ENCODE measurements at places on chromosomes 7 and 10.

DNA sequence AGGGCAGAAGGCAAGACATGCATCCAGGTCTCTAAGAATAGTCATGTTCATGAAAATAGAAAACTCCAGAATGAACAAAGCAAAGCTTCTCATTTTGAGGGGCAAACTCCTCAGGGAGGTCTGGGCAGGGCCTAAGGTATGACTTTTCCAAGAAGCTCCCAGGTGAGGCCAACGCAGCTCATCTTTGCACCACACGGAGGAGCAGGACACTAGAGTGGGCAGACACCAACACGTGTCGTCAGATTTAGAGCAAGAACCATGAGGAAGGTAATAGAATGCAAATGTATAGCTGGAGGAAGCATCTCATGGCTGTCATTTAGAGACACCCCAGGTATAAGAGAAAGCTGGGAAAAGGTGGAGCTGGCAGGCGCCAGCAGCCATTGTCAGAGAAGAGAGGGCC, 95.7 kb downstream of the WDFY4 start:
- DNase-seq, result no peak

DNA sequence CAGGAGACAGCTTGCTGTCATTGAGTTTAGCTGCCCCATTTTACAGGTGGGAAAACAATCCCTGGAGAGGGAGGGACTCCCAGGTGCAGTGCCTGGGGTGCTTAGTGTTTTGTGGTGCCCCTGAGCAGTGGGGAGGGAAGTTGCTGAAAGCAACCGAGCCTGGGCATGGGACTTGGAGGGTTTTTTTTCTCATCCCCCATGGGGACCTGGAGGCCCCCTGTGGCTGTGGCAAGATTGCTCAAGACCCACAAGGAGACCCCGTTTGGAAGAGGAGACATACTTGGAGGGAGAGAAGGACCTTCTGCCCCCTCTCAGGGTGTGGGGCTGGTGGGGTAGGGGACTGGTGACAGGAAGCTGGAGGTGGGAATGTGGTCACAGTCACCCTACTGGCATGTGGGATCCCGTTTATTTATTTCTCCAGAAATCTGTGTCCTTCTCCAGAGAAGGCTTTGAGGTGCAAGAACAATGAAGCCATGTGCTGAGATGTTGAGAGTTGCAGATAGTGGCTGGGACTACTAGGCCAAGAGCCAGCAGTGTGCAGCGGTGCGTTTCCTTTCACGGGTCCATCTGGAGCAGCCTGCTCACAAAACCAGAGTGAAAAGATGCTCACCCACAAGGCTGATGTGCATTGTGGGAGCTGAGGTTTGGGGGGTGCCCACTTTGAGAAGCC, 21.5 kb downstream of the ZMIZ1 start:
- no peak for DNase-seq

GRCh38 chr7:30924624-30925023, 13.0 kb downstream of the AQP1 start:
- no peak for DNase-seq

DNA sequence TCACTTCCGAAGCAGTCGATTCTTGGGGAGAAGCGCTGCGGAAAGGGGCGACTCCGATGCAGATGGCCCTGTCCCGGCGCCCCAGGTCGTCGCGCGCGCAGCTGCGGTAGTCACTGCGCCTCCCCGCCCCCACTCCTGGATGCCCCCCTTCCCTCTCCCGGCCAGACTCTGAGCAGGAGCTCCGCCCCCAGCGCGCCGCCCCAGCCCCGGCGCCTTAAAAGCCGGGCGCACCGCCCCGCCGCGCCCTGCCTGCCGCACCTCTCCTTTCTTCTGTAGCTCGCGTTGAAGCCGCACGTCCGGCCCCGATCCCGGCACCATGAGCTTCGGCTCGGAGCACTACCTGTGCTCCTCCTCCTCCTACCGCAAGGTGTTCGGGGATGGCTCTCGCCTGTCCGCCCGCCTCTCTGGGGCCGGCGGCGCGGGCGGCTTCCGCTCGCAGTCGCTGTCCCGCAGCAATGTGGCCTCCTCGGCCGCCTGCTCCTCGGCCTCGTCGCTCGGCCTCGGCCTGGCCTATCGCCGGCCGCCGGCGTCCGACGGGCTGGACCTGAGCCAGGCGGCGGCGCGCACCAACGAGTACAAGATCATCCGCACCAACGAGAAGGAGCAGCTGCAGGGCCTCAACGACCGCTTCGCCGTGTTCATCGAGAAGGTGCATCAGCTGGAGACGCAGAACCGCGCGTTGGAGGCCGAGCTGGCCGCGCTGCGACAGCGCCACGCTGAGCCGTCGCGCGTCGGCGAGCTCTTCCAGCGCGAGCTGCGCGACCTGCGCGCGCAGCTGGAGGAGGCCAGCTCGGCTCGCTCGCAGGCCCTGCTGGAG, at the start of gene INA:
Gene INA, plus strand, starts transcription at position 243 of the 817 bp plus-strand sequence. Its CDS starts 74 bp downstream, at position 317.
- peak; percentile 69 for DNase-seq

DNA sequence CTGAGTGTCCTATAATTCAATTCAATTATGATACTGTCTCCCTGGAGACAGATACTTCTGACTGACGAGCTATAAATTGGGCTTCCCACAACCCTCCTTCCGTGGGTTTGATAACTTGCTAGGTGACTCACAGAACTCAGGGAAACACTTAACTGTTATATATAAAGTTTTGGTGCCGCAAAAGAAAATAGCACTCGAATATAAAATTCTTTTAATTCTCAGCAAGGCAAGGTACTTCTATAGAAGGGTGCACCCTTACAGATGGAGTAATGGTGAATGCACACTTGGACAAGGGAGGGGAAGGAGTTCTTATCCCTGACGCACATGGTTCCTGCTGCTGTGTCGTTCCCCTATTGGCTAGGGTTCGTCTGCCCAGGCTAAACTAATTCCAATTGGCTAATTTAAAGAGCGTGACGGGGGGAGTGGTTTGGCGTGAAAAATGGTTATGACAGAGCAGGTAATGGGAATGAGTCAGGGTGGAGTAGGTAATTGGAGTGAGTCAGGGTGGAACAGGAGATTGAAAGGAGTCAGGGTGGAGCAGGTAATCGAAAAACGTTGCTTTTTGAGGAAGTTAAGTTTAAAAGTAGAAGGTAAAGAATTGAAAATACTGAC, 20.8 kb upstream of the GHITM start:
- DNase-seq, result no peak

DNA sequence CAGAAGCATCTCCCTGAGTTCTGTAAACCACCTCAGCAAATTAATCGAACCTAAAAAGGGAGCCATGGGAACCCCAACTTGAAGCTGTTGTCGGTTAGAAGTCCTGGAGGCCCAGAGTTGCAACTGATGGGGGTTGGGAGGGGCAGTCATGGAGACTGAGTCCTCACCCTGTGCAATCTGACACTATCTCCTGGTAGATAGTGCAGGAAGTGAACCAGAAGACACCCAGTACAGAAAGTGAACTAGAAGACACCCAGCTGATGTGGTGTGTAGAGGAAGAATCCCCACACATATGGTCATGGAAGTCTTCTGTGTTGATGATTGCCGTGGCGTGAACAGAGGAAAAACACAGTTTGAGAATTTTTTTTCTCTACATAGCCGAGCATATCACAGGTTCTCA, 58.8 kb upstream of the SRRM3 start:
- no peak for DNase-seq

DNA sequence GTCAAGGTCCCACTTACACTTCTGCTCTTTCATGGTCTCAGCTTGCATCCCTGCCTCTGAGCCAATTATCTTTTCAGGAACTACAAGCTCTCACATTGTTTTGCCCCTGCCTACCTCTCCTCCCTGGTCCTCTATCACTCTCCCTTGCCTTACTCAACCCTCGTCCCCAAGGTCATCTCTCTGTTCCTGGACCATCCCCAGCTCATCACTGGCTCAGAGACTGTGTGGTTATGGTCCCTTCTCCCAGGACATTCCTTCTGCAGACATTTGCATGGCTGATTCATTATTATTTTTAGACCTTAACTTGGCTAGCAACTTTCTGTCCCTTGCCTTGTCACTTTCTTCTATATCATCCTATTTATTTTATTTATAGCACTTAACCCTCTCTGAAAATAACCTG, 17.8 kb upstream of the GPAM start:
- no peak for DNase-seq

GRCh38 chr10:65394502-65395297, 1531.1 kb upstream of the LRRTM3 start:
- no peak for DNase-seq

- no peak for DNase-seq
These were observed 163.0 kb downstream of the KMT2E start for GRCh38 chr7:105177026-105177425.
